ENCODE measurements at places on chromosomes 4 and X.

GRCh38 chrX:21926527-21927278 is 13.8 kb upstream of the SMS start:
- no peak for DNase-seq

DNA sequence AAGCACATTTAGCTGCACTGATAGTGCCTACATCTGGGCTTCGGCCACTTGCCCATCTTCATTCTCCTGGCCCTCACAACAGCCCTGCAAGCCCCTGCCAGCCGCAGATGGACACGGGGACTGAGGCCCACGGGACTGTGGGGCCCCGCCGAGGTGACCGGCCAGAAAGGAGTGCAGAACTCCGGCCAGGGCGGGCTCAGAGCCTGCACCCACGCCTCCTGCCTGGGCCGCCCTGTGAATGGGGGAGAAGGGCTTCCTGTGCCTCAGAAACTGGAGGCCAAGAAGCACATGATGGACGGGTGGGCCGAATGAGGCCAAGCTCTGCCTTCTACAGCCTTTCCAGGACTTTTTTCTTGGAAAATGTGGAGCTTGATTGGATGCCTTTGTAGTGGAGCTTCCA is 35.7 kb upstream of the HGFAC start:
- DNase-seq: no peak

DNA sequence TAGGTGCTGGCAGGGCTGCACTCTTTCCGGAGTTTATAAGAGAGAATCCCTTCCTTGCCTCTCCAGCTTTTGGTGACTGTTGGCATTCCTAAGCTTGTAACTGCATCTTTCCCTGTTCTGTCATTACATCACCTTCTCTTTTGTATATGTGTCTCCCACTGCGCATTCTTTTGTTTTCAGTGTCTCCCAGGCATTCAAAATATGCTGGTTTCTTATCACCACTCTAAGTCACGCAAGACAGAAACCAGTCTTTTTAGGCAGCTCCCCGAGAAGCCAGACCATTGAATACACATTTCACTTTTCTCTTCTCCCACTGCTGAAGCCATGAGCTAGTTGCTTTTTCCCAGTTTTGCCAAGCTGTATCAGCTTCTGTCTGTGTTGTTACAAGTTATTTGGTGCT is 71.0 kb downstream of the LAS1L start:
- no peak for DNase-seq

DNA sequence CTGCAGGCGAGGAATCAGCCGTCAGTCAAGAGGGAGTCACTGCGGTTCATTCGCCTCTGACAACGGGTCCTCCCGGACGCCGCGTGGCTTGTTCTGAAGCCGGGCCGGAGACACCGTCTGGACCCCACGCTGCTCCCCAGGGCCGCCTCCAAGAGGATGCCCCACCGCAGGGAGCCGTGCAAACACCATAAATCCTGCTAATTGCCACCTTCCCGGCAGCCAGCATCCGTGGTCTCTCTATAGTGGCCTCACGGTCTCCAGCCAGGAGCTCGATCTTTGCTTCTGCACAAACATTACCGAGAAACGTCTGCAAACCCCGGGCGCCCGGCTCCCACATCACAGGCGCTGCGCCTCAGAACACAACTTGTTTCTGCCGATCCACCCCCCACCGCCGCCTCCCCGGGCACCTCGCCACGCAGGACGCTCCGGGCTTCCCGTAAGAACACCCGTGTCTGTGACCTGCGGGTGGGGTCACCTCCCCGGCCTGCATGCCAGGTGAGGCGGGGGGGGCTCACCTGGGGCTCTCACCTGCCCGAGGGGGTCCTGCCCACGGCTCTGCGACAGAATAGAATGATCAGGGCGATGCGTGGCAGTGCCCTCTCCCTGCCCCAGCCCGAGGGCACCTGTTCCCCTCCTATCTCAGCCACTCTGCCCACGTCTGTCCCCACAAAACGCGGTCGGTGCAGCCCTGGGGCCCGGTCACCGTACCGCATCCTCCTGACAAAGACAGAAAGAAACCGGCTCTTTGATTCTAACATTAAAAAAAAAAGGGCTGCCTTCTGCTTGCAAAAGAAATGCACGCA is 32.4 kb upstream of the PPP2R3B start:
- DNase-seq: no peak

- DNase-seq: no peak
These were observed 67.4 kb upstream of the SMAD1 start for GRCh38 chr4:145414226-145414625.
